ENCODE measurements at places on chromosomes 1 and 21.

DNA sequence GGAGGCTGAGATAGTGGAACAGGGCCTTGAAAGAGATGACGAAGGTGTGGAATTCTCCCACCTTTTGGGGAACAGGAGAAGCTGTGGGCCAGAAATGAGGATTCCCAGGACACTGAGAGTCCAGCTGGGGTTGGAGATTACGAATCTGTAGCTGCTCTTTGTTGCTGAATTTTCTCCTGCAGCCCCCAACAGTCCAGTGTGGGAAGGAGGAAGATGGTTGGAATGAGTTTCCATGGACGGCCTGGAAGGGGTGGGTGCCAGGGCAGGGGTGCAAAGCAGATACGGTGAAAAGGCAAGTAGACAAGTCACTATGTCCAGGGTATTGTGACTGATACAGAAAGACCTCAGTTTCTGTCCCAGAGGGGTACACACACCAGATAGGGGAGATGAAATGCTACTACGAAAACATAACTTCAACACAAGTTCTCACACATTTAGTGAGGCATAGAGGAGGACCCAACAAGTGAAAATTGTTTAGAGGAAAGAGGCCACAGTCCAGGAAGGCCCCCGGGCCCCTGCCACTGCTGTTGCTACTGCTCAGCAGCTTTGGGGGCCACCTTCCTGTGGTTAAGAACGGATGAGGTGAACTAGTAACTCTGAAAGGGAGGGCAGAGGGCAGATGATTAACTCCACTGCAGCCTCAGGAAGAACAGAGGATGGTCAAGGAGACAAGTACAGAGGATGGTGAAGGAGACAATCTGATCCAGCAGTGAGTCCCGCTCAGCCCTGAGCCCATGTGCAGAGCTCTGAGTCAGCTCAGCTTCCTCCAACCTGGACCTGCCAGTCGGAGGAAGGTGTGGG, 7.3 kb downstream of the CD244 start:
- no peak for DNase-seq

DNA sequence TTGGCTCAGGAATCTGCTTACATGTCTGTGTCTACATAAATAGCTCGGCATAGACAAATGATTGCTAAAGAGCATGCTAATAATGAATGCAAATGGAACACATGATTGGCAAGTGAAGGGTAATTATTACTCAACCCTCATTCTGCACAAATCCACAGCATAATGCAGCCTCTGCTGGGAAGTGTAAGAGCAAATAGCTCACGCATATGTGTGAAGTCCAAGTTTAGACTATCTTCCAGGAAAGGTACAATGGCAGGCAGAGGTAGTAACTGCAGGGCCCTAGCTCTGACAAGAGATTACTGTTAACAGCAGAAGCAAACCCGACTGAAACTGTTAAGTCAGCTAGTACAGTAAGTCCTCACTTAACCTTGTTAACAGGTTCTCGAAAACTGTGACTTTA, 7.0 kb upstream of the IL6R start:
- no peak for DNase-seq

- DNase-seq = no peak
Measured at GRCh38 chr21:42467140-42467983, 28.7 kb downstream of the RSPH1 start.

GRCh38 chr1:1965546-1965945, 38.0 kb downstream of the CFAP74 start:
- DNase-seq = no peak

DNA sequence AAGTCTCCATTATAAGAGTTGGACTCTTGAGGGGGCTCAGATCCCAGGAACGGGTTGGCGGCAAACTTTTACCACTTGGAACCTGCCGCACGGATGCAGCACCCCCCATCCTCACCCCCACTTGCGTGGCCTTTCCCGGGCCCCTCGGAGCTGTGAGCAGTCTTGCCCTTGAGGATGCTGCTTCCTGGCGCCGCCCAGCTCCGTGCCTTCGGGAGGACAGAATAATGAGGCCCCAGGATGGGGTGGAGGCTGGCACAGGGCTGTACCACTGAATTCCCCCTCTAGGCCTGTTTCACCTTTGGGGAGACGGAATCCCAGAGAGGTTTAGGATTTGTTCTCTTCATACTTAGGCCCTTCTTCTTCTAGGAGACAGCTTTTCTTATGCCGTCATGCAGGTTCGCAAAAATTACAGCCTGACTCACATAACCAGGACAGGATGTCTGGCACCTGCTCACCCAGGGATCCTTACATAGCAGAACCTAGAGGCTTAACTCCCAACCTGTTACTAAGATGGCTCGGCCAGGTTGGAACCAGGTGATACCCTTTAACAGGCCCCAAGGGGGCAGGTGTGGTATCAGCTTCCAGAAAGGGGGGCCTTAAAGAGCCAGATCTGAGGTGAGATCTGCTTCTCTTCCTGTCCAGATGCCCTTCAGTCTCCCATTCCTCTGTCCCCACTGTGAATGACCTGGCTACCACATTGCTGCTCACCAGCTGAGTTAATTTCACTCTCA, 1.5 kb downstream of the TRNP1 start:
- no peak for DNase-seq

- no peak for DNase-seq
Measured at GRCh38 chr1:45246760-45247159, 40.4 kb upstream of the ZSWIM5 start.
